Dermis blood vessel endothelial cell (primary cell): ENCODE measurements at places on chromosomes 1 and 21. TPM values are rescaled to one million over a fixed set of nuclear protein-coding genes. Genes with fewer than 3 reads are reported as not detected.

DNA sequence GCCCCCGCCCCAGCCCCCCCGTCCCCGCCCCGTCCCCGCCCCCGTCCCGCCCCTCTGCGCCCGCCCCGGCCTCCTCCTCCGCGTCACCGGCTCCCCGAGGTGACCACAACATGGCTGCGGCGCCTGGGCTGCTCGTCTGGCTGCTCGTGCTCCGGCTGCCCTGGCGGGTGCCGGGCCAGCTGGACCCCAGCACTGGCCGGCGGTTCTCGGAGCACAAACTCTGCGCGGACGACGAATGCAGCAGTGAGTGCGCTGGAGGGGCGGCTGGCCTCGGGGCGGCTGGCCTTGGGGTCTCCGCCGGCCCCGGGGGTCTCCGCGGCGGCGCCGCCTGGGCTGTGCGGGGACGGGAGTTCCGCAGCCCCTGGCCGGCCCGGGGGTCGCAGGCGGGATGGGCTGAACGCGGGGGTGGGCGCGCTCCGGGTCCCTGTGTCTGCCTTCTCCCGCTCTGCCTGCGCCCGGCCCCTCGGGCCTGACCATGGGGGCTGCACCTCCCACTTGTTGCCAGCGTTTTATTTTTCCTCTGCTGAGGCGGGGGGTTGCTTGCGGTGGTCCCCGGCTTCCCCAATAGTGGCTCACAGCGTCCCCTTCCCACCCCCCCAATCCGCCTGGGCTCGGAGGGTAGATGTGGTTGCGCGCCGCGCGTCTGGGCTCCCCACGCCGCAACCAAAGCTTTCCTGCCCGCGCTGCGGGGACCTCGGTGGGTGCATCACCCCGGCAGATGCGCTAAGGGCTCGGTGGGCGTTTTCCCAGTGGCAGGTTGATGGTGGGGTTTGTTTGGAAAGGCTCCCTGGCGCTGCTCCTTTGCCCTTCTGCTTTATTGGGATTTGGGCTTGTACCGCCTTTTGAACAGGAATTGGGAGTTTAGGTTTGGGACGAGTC lies at the start of gene MIA3:
TSS of gene MIA3 (plus strand) at position 97 of the 879 bp plus-strand sequence. CDS start at position 111, 14 bp downstream.
- DNase-seq: peak; percentile 42

DNA sequence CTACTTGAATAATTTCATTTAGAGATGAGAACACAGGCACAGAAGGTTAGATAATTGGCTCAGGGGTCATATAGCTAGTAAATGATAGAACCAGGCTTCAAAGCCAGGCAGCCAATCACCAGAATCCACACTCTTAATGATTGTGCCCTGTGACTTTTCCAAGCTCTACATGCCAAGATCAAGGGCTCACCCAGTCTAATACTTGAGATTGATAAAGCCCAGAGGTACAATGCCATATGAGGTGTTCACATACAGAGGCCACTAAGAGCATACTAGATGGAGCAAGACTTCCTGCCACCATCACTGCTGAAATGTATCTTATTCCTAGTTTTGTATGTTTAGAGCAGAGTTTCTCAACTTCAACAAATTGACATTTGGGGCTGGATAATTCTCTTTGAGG lies 40.9 kb upstream of the MCOLN3 start:
- DNase-seq: no peak

The MT1HL1 gene
- total RNA-seq: not detected in 2 replicates

The MAGOH gene
- 34.9 and 50.3 TPM in 2 replicates for total RNA-seq

DNA sequence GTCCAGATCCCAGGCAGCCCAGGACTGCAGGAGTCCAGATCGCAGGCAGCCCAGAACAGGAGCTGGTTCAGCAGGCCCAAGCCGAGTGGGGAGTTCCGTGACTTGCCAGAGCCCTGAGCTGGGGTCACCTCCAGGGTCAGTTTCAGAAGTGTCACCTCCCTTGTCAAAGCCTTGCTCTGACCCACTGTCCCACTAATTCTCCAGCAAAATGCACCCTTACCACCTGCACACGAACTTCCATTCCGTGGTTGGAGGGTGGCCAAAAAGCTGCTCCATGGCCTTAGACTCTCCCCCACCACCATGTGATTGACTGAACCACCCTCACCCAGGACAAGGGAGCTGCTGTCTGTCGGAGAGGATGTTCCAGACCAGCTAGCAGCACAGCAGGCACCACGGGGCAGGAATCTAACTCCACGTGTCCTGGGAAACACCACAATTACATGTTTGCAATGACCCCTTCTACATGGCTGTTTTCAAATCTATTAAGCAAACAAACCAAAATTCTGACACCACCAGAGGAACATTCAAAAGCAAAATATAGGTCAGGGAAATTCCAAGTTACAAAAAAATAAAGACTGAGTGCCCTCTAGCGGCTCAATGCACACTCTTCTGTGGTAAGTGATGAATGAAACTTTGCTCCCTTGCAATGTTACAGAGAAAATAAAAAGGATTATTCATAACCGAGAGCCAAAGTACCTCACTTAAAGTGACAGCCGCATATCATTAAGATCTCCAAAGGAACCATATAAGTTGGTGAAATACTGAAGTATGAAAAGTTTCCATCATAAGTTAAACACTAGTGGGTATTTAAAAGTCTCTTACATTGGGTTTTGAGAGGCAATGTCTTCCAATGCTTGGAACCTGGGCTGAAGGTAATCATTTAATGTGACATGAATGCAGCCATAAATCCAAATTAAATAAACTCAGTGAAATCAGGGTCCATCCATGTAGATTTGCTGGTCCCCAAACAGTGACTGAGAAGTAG lies 76.3 kb downstream of the NPHP4 start:
- DNase-seq: peak; percentile 58

DNA sequence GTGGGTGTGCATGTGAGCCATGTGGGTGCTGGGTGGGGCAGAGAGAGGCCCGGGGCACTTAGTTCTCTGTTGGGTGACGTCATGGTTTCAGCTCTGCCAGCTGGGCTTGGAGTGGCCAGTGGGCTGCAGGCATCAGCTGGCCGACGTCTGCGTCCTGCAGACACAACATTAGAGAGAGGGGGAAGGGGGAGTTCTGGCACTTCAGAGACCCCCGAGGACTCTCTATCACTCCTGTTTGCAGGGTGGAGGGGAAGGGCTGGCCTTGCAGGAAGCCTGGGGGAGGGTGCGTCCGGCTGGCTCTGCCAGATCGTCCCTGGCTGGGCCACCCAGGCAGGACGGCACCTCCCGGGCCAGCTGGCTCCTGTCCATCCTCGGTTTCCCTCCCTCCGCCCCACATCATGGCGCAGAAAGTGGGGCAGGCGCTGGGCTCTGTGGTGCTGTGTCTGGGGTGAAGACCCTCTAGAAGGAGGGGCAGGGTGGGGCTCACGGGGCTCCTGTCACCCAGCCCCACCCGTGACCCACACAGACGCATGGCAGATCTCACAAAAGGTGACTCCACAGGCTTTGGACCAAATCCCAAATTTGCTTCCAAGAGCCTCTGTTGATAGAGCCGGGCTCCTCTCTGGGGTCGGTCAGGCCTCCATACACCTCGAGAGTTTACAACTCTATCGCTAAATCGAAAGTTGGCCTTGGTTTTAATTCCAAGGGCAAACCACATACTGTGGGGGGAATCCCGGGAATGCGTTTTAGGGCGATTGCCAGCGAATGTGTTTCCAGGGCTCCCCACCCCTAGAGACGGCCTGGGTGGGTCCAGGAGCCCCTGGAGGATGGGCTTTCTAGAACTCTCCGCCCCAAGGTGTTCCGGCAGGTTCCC lies 73.4 kb upstream of the TTC34 start:
- DNase-seq: no peak
